ENCODE measurements at places on chromosomes 5 and 9. TPM values are rescaled to one million over a fixed set of nuclear protein-coding genes. Genes with fewer than 3 reads are reported as not detected.

Gene FABP6
- total RNA-seq: not detected

Gene SNCAIP
- 6.2 TPM for total RNA-seq

Gene PHF24
- total RNA-seq: not detected

Gene RALGPS1
- total RNA-seq: 5.3 TPM

Gene LOX
- 317 TPM for total RNA-seq

Gene PIP5K1B
- not detected for total RNA-seq

Gene NRG2
- total RNA-seq: 0.72 TPM

Gene CYSRT1
- total RNA-seq: 1.1 TPM

Gene LTC4S
- total RNA-seq: 1.4 TPM

Gene SLC34A3
- not detected for total RNA-seq

Gene DAB2IP
- 60.8 TPM for total RNA-seq

Gene TEX48
- not detected for total RNA-seq

Gene FBXL7
- 14.4 TPM for total RNA-seq

Gene ZNF454
- total RNA-seq: 3.8 TPM

Gene TLX3
- not detected for total RNA-seq

Gene ADGRV1
- not detected for total RNA-seq

Gene C9orf50
- total RNA-seq: 0.36 TPM

Gene SLC6A7
- total RNA-seq: under 0.01 TPM

Gene ZMAT2
- total RNA-seq: 33.9 TPM

Gene SPATA31D4
- total RNA-seq: not detected

Gene LRRTM2
- 0.88 TPM for total RNA-seq

Gene PDLIM4
- 47.7 TPM for total RNA-seq

Gene MUSK
- total RNA-seq: under 0.01 TPM

Gene SCGB3A2
- total RNA-seq: not detected

Data from osteoblast (primary cell).